ENCODE measurements at places on chromosomes 6 and 20.

GRCh38 chr6:128327890-128328289, 192.5 kb downstream of the PTPRK start:
- DNase-seq = peak; percentile 5

GRCh38 chr20:14687313-14687712, 349.9 kb upstream of the FLRT3 start:
- DNase-seq = no peak

GRCh38 chr6:17281100-17281496, at the start of gene RBM24:
TSS of gene RBM24 (plus strand) at chr6:17281361. CDS start at chr6:17281582, 221 bp downstream.
- DNase-seq = peak; percentile 37

DNA sequence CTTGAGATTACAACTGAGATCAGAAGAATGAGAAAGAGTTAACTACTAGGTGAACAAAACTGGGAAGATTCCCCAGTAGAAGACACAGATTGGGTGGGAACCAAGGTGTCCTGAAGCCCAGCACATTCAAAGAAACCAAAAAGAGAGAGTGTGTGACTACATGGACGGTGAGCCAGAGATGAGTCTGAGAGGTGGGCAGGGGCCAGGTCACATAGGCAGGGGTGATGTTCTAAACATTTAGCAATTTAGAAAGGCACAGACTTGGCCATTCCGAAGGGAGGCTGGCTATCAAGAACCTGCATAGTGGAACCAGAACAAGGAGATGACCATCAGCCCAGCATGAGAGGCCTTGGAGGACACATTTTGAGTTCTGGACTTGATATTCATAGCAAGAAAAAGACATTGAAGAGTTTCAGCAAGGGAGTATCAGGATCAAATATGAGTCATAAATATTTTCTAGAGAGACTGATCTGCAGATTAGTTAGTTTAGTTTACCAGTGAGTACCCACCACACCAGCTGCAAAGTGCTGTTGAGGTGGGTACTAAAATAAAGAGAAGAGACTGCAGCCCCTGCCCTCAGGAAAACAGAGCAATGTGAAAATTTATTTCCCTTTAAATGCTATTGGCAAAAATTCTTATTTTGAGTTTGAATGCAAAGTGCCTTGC, 340.5 kb upstream of the PRDM1 start:
- DNase-seq = no peak

GRCh38 chr6:133001040-133001565, 186.7 kb downstream of the RPS12 start:
- no peak for DNase-seq

GRCh38 chr20:48669946-48670605, 157.7 kb downstream of the PREX1 start:
- DNase-seq = no peak

GRCh38 chr20:12528591-12529041, 480.2 kb upstream of the SPTLC3 start:
- no peak for DNase-seq

DNA sequence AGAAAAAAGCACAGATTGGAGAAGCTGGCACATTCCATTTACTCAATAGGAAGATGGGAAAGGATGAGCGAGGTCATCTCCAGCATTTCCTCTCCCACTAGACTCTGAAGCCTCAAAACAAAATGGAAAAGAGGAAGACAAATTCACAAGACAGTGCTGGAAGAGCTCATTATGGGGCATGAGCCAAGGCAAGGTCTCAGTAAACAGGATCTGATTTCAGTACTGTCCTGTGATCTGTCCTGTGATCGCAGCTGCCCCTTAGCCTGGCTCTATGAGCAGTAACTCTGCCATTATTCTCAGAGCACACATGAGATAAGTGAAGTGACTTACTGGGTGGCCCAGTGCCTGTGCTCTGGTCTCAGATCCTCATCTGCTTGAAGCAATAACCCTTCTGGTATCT, 68.1 kb upstream of the SLC4A11 start:
- DNase-seq = no peak

GRCh38 chr6:102742028-102742427, 1348.5 kb downstream of the GRIK2 start:
- no peak for DNase-seq

DNA sequence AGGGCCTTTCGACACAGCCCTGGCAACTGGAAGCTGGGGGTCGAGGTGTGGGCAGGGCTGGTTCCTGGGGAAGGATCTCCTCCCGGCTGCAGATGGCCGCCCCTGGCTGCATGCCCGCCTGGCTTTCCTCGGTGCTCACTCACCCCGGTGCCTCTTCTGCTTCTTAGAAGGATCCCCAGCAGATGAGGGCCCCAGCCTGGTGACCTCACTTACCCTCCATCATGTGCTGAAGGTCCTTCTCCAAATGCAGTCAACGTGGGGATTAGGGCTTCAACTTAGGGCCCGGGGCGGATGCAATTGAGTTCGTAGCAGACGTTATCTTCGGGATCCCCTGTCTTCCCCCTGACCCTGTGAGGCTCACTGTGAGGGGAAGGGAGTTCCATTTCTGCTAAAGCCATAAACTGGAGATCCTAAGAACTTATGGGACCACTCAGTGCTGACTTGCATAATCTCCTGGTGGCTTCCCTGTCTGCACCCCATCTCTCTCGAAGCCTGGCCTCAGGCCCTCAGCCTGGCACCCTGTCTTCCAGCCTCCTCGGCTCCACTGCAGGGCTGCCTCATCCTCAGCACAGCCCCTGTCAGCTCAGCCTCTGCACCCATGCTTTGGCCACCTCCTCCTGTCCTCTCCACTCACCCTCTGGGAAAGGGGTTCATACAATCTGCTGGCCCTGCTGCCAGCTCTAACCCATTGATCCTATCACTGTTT, 92.6 kb downstream of the THBS2 start:
- DNase-seq = peak; percentile 17

GRCh38 chr20:49710971-49711666, 2.6 kb downstream of the B4GALT5 start:
- DNase-seq = no peak

DNA sequence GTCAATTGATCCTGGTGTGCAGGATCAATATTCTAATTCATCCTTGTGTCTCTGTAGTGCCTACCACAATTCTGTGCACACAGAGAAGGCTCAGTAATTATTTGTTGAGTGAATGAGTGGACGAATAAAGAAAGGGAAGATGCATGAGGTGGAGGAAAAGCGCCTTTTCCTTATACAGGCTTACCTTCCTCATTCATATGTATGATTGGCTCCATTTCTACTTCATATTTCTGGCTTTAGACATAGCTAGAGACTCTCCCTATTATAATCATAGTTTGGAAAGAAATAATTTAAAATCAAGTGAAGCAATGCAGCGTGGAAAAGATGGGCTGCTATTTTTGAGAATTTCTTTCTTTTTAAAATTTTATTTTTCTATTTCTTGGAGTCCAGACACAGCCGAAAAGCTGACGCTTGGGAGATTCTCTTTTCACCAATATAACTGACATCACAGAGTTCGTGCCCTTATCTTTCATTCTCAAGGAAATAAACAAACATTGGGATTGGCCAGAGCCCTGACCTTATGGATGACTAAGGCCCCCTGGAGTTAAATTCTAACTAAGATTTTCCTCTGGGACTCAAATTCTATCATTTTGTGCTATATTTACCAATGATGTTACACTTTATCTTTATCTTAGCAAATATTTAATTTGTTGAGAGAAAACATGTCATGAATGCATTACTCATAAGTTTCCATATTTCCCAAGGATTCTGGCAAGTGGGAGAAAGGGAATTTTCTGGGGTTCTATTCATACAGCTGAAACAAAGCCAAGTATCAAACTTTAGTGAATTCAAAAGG, 48.1 kb downstream of the PRL start:
- DNase-seq = no peak

DNA sequence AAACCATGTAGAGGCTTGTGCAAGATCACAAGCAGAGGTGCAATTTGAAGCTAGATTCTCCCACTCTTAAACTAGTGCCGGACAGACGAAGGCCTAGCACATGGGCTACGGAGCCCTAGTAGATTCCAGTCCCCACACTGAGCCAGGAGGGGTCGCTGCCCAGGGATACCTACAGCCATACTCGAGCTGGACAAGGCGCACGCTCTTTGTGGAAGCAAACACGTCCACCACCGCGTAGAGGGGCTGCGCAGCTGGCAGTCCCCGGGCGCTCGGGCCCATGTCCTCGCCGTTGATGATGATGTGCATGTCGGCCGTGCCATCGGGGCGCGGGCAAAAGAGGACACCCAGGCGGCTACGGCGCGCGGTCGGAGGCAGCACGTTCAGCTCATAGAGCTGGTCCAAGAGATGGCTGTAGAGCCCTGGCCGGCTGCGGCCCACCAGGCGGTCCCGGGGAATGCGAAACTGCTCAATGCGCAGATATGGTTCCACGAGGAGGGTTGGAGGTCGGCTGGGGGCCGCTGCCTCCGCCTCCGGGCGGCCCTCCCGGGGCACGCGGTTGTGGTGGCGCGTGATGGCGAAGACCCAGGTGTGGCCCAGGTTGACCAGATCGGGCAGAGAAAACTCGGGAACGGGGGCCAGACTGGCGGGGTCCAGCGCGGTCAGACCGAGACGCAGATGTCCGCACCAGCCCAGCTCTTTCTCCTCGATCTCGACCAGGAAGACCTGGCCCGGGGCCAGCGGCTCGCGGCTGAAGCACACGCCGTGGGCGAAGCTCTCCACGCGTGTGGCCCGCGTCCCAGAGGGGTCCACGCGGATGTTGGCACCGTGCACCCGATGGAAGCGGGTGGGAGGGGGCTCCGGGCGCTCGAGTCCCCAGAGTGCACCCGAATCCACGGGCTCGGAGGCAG, 677 bp downstream of the NEURL2 start:
- DNase-seq = peak; percentile 74

DNA sequence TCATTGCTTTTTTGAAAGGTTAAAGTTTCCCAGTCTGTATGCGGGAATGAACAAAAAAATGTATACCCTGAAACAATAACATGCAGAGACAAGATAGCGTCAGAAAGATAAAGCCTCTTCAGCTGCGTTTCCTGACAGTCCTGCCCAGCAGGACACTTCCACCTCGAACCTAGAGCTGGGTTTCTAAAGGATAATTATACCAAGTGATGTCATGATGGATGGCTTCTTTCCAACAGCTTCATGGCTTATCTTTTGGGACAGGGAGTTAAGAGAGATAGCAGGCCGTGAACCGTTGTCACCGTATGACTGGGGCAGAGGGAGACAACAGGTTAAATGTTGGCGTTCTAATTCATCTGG, 267.6 kb upstream of the SGK1 start:
- no peak for DNase-seq

DNA sequence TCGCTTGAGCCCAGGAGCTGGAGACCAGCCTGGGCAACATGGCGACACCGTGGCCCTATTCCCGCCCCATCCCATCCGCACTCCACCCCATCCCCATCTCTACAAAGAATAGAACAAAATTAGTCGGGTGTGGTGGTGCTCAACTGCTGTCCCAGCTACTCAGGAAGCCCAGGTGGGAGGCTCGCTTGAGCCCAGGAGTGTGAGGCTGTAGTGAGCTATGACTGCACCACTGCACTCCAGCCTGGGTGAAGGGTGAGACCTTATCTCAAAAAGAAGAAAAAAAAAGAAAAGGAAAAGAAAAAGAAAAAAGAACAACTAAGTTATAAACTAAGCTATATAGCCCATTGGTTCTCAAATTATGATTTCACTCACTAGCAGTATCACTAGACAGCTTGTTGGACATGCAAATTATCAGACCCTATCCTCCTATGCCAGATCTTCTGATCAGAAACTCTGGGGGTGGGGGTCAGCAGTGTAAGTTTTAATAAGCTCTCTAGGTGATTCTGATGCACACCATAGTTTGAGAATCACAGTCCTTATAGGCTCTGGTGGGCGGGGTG, 491 bp upstream of the ITCH start:
- DNase-seq = no peak

GRCh38 chr6:53730767-53731166, 64.0 kb upstream of the LRRC1 start:
- DNase-seq = no peak

DNA sequence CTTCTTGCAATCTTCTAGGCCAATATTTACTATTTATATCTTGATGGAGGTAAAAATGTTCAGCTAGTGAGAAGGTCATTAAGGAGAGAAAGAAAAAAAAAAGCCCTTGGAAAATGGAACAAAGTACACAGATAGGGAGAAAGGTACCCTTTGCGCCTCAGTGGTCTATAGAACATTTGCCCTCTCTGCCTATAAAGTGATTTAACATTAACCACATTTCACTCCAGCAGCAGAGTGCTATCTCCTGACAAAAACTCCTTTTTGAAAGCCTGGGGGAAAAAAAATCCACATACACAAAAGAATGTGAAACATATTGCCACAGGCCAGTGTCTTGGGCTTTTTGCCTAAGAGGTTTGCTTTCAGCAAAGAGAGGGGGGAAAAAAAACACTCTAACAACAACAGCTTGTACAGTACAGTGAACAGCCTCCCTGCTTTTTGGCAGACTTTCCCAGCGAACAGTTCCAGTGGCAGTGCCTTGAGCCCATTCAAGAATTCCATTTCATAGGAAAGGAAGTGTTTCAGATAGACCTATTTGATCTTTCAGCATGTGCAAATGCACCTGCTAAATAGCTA, 695 bp downstream of the ARHGAP18 start:
- no peak for DNase-seq

DNA sequence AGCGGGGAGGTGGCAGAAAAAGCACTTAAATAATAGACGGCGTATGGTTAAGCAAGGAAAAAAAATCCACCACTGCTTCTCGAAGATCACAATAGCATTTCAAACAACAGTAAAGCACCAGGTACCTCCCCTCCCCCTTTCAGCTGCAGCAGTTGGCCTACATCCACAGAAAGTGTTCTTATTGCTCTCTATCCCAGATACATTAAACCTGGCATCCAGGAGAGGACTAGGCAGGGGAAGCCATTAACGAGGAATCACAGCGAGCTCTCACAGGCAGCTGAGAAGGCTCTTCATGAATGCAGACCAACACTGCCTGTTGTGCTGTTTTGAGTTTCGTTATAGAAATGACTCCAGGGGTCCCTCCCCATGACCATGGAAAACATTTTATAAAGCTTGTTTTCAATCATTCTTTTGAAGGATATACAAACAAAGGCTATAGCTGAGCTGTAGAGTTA, 11.8 kb downstream of the FYN start:
- no peak for DNase-seq

GRCh38 chr6:15266423-15266996, 20.6 kb downstream of the JARID2 start:
- no peak for DNase-seq

GRCh38 chr6:142322504-142323198, 20.8 kb downstream of the ADGRG6 start:
- DNase-seq = no peak

DNA sequence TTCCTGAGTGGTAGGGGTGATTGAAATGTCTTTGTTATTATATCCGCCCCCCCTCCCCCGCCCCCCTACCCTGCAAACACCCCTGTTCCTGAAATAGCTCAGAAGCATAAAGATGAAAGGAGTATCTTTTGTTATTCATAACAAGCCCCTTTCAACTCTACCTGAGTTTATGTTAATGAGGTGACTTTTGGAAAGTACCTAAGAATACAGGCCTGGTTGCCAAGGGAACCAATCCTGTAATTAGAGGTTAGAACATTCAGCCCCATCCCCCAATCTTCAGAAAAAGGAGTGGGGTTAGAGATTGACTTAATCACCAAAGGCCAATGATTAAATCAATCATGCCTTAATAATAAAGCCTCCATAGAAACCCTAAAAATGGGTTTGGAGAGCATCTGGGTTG, 979.2 kb upstream of the GJE1 start:
- DNase-seq = no peak

GRCh38 chr6:120938164-120938875, 396.0 kb downstream of the TBC1D32 start:
- no peak for DNase-seq

GRCh38 chr6:144758602-144759001, 473.5 kb downstream of the UTRN start:
- no peak for DNase-seq
